ENCODE measurements at places on chromosomes 5 and 9. TPM values are rescaled to one million over a fixed set of nuclear protein-coding genes. Genes with fewer than 3 reads are reported as not detected.
A peak's percentile ranks its signal among the peaks of the same experiment; 100 is the strongest.

Gene NOXA1
- 1.6 TPM for polyA plus RNA-seq

Gene G3BP1
- 10.6 TPM for polyA plus RNA-seq

Gene FOXD4L4
- polyA plus RNA-seq = not detected

Gene INSL4
- polyA plus RNA-seq = not detected

Gene PRLR
- 0.79 TPM for polyA plus RNA-seq

Gene FSTL4
- polyA plus RNA-seq = not detected

Gene DIPK1B
- not detected for polyA plus RNA-seq

Gene UQCRQ
- 879 TPM for polyA plus RNA-seq

Gene OBP2B
- not detected for polyA plus RNA-seq

Gene FOXD4
- not detected for polyA plus RNA-seq

Gene PCDHB5
- polyA plus RNA-seq = not detected

Gene EFNA5
- not detected for polyA plus RNA-seq

Gene FBP1
- 84.4 TPM for polyA plus RNA-seq

Gene WDR41
- polyA plus RNA-seq = 19.6 TPM

Gene HBEGF
- polyA plus RNA-seq = 25.2 TPM

Gene COL5A1
- 0.01 TPM for polyA plus RNA-seq

DNA sequence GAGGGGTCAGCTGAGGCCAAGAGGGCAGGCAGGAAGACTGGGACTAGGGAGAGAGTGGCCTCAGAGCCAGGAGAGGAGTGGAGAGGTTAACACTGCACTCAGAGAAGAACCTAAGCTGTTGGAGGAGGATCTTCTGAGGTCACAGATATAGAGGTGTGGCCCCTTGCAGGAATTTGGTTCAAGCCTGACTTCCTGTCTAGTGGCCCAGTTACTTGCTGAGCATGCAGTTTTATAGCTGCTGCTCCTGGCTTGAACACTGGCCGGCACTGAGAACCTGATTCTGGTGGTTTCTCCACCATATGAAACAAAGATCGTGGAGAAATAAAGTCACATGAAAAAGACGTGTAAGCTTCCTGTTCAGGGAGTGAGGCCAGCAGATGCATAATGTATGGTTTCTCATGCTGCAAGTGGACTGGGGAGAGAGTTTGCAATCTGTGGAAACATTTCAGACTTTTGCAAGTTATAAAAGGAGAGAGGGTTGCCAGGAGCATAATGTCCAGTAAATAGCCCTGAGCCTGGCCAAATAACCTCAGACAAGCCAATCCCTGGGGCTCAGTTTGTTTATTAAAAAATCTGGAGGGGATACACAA is 82.6 kb downstream of the GALNT10 start:
- no peak for DNase-seq

GRCh38 chr5:76522103-76522935 is 100.9 kb downstream of the F2RL2 start:
- DNase-seq = no peak

DNA sequence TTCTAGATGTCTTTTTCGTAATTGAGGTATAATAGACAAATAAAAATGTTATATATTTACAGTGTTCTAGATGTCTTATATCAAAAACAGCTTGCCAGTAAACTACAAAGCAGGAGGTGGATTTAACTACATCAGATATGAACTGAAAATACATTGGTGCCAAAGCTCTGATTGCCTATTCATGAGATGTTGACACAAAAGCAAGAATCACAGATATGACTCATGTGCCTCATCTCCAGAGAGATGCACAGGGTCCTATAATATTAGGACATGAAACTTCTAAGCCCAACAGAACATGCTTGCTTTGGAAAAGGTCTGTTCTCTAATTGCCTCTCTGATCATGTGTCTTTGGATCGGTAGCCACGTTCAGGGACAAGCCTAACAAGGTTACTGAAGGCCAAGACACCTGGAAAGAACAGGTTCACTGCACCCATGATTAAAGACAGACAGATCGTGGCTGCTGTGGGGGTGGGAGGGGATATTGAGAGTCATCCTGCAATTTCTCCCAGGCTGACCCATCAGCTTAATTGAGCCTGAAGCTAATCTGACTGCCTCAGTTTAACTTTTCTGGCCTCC is 16.8 kb downstream of the ABCA1 start:
- peak; percentile 42 for DNase-seq

- DNase-seq = no peak
Observed at GRCh38 chr9:11992866-11993265, 700.3 kb upstream of the TYRP1 start.

DNA sequence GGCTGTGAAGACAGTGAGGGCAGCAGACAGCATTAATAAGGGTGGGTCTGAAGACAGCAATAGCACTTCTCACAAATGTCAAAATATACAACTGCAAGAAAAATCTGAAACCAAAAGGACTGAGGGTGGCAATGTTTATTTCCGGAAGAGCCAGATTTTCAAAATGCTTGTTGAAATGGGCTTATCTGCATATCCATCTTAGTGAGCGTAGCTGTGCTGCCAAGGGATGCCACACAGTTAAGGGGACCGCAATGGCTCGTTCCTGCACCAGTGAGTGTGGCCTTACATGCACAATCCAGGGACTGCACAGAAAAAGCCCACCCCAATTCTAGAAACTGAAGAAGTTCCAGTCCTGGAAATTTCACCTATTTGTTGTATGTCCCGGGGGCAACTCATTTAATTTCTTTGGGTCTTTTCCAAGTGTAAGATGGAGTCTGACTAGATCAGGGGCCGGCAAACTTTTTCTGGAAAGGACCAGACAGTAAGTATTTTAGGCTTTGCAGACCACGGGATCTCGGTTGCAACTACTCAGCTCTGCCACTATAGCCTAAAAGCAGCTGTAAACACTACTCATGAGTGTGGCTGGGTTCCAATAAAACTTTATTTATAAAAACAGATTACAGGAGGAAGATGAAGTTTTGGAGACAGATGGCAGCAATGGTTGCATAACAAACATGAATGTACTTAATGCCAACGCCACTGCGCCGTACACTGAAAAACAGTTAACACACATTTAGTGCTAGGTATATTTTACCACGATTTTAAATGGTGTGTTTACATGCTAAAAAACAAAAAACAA is 154.1 kb downstream of the MYO10 start:
- DNase-seq = no peak

GRCh38 chr5:134468921-134469400 is 56.5 kb upstream of the JADE2 start:
- DNase-seq = no peak

GRCh38 chr9:110842986-110843385 is 174.4 kb downstream of the MUSK start:
- no peak for DNase-seq

GRCh38 chr5:55649963-55650362 is 62.2 kb downstream of the SLC38A9 start:
- DNase-seq = no peak

- DNase-seq = no peak
Observed at GRCh38 chr5:55437859-55438206, 96.9 kb downstream of the PLPP1 start.

DNA sequence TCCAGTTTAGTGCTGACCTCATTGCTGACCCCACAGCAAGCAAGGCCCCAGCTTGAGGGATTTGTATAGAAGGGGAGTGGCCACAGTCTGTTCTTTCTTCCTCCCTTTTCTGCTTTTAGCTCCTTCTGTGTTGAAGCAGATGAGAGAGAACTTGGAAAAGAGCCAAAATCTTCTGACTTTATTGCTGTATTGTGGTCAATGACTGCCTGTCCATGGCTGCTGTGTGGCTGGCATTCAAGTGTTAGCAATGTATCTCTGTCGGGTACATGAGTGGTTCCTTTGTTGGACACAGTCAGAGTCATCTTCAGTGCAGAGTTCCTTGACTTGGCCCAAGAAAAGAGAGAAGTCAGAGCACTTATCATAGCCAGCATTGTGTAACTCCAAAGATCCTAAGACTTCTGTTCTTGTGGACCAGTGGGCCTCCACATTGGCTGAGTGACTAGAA is 154.1 kb downstream of the LRRC70 start:
- DNase-seq = peak; percentile 75

GRCh38 chr9:4114569-4115505 is 185.0 kb downstream of the GLIS3 start:
- DNase-seq = no peak

- no peak for DNase-seq
Observed at GRCh38 chr5:116507941-116508655, 66.5 kb downstream of the SEMA6A start.

GRCh38 chr5:96794757-96795156 is 13.0 kb downstream of the ERAP1 start:
- DNase-seq = no peak

DNA sequence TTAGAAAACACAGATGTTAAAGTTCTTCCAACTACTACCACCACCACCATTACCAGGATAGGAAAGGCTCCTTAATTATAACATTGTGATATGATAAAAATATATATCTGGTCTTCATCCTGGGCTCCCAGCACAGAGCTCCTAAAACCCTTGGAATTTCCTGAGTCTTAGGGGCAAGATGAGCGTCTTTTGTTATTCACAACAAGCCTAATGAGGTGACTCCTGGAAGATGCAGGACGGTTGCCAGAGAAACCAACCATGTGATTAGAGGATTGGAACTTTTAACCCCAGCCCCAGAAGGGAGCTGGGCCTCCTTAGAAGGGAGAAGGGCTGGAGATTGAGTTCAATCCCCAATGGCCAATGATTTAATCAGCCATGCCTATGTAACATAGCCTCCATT is 148.0 kb upstream of the ADRA1B start:
- DNase-seq = no peak

GRCh38 chr5:149094996-149095395 is 32.1 kb upstream of the SH3TC2 start:
- no peak for DNase-seq

- DNase-seq = no peak
Observed at GRCh38 chr9:104788251-104788650, 24.3 kb downstream of the NIPSNAP3B start.

- no peak for DNase-seq
Observed at GRCh38 chr5:117098094-117098493, 523.5 kb upstream of the SEMA6A start.

- no peak for DNase-seq
Observed at GRCh38 chr9:98351370-98351769, 95.9 kb upstream of the TBC1D2 start.

DNA sequence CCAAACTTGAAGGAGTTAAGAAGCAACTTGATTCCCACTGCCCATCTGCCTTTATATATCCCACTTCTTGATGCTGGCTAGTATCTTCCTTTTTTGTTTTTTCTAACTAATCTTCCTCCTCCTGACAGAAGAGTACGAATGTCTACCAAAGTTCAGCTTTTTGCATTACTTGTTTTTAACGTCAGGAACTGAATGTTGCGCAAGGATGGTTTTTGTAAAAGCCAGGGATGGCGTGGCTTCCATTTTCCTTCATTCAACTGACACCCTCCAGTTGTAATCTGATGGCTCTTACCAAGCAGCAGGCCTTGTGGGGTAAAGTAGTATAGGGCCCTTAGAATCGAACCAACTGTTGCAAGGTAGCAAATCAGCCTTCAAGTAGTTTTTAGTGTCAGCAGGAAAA is 70.8 kb upstream of the GPR151 start:
- no peak for DNase-seq

- DNase-seq = no peak
Observed at GRCh38 chr5:116476897-116477537, 97.6 kb downstream of the SEMA6A start.

GRCh38 chr5:103034662-103035392 is 85.1 kb downstream of the GIN1 start:
- no peak for DNase-seq
